Spleen (tissue), 13 donors: ENCODE measurements at places on chromosomes 6 and 20. TPM values are rescaled to one million over a fixed set of nuclear protein-coding genes. Genes with fewer than 3 reads are reported as not detected.

The CST2 gene
- total RNA-seq = not detected

The MEI4 gene
- total RNA-seq = not detected

The C20orf96 gene
- 6.0 TPM for total RNA-seq

The ADAT2 gene
- total RNA-seq = 10.7 TPM

The FAM162B gene
- total RNA-seq = not detected

The HLA-DMB gene
- 124 TPM for total RNA-seq

The WASF1 gene
- 2.6 TPM for total RNA-seq

The LST1 gene
- total RNA-seq = 181 TPM

The LPA gene
- not detected for total RNA-seq

The ZSCAN23 gene
- total RNA-seq = 1.4 TPM

The KCNK16 gene
- not detected for total RNA-seq

The MYL9 gene
- total RNA-seq = 30.4 TPM

The COL9A1 gene
- not detected for total RNA-seq

The TCEA2 gene
- total RNA-seq = 35.1 TPM

The NFATC2 gene
- 32.8 TPM for total RNA-seq

The KHDRBS2 gene
- total RNA-seq = 4.5 TPM

The MDN1 gene
- total RNA-seq = 43.8 TPM

The OPRM1 gene
- not detected for total RNA-seq

The SIRPB1 gene
- 49.7 TPM for total RNA-seq

The ACTR5 gene
- total RNA-seq = 10.1 TPM

The SEL1L2 gene
- not detected for total RNA-seq

The RGS17 gene
- total RNA-seq = not detected

The SLC2A10 gene
- 5.8 TPM for total RNA-seq

The MAP3K5 gene
- 30.0 TPM for total RNA-seq

The CDK5RAP1 gene
- 33.6 TPM for total RNA-seq

The NEDD9 gene
- total RNA-seq = 132 TPM

The PTCRA gene
- 6.8 TPM for total RNA-seq

The TTI1 gene
- 20.1 TPM for total RNA-seq

The SLC39A7 gene
- 58.7 TPM for total RNA-seq

The MRAP2 gene
- 14.3 TPM for total RNA-seq

The PRSS16 gene
- total RNA-seq = 0.46 TPM

The SMLR1 gene
- not detected for total RNA-seq

The TSPYL4 gene
- total RNA-seq = 15.2 TPM

The GID8 gene
- 29.6 TPM for total RNA-seq

The PTPRK gene
- total RNA-seq = 30.1 TPM

The GPANK1 gene
- total RNA-seq = 14.4 TPM

The BANF2 gene
- total RNA-seq = not detected

The MYB gene
- 3.1 TPM for total RNA-seq

The KIF13A gene
- total RNA-seq = 19.4 TPM

The ADNP gene
- total RNA-seq = 70.3 TPM

The TRIM38 gene
- 31.5 TPM for total RNA-seq
